ENCODE measurements at places on chromosomes 1 and 21.
A peak's percentile ranks its signal among the peaks of the same experiment; 100 is the strongest.

DNA sequence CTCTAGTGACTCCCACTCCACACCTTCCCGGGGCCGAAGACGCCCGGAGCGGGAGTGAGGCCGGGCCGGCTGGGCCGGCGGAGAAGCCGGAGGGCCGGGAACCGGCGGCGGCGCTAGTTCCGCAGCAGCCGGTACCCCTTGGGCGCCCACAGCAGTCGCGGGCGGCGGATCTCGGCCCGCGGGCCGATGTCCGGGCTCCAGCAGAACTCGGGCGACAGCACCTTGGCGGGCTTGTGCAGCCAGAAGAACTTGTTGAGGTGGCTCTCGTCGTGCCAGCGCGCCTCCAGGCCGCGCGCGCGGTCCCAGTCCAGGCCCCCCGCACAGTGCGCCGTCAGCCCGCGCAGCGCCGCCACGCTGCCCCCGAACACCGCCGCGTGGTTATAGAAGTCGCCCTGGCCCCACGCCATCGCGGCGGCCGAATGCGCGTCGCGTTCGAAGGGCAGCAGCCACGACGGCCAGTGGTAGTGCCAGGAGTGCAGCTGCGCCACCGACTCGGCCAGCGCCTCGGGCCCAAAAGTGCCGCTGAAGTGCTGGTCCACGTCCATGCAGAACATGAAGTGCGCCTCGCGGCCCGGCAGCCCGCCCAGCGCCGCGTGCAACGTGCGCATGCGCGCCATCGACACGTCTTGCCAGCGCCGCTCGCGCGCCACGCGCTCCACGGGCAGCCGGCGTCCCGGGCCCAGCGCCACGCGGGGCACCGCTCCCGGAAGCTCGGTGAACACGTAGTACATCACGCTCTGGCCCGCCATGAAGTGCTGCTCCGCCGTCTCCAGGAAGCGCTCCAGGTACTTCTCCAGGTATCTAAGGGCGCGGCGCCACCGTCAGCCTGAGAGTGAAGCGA lies 14.0 kb downstream of the A3GALT2 start:
- peak; percentile 31 for DNase-seq

DNA sequence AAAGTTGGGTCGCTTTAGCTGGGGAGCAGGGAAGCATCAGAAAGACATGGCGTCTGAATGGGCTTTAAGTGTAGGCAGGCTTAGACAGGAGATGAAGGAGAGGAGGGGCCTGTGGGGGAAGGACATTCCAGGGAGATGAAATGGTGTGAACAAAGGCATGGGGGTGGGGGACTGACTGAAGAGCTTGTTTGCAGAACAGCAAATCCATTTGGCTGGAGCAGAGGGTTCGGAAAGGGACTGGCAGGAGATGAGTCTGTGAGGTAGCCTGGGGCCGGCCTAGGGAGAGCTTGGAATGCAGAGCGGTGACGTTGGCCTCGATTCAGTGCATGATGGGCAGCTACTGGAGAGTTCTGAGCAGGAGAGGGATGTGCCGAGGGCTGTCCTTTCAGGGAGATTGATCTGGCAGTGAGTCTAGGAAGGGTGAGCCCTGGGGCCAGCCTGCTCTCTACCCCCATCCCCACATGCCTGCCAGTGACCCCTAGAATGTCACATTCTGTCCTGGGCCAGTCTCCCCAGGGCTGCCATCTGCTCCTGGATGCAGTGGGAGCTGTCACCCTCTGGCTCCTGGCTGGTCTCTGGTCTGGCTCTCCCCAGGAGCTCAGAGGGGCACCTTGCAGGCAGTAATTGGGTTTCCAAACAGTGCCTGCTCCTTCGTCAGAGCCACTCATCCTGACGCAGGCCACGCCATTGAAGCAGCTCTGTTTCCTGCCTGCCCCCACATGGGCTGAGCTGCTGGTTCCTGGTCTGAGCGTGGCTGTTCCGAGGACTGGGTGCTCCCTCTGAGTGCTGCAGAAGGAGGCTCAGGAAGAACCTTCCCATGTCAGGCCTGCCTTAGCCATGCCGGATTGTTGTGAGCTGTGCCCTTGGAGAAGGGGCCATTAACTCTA lies 22.3 kb upstream of the TMEM222 start:
- DNase-seq: peak; percentile 99

DNA sequence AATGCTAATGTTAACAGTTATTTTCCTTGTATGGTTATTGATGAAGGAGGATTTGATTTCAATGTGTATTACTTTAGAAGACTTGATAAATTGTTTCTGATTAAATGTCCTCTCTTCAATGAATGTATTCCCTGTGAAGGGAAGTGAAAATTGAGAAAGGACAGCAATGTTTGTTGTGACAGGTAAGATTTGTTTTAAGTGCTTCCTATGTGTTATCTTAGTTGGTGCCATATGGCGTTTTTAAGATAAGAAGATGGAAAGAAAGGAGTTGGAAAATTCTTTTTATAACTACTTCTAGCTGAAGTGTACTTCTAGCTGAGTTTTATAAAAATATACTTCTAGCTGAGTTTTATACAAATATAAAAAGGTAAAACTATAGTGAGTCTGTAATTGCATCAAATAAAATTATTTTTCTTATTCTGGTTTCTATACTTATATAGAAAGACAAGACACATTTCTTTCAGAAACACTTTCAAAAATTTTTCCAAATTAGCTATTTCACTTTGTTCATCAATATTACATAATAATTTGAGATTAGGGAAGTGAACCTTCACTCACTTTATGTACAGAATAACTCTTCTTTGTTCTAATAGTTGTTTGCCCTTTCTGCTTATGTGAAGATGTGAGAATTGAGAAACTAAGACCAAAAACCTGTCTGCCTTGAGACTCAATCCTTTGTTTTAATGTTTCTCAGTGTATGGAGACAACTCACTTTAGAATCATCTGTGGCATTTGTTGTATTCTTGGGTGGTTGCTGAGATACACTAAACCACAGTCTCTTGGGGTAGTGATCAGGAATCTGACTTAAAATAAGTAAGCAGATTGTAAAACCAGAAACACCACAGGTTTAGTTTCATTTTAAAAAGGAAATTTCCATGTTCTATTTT lies 382.9 kb upstream of the B3GALT2 start:
- DNase-seq: peak; percentile 60

DNA sequence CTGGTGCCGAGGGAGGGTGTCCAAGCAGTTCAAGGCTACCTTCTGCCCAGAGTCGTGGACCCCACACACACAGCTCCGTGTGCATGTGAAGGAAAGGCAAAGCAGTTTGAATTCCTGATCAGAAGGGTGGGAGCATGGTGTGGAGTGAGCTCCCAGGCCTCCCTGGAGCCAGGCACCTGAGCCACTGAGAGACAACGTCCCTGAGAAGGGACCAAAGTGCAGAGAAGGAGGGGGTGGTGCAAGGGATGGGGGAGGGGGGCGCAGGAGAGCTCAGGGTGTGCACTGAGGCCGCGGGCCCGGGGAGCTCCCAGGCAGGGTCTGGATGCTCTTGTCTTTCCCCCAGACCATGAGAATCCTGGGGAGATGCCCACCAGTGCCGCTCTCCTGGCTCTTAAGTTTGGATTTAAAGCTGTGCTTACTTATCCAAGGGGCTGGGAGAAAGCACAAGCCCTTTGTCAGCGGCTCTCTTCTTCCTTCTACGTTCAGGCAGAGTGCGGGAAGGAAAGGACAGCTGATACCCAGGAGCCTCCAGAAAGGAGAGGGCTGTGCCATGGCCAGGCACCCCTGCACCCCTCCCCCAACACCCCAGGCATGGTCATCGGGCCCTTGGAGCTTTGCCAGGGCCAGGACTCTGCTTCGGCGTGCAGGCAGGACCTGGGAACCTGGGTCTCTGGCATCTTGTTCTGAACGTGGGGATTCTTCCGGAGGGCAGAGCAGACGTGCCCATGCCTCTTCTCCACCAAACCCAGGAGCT lies 24.1 kb downstream of the ACTA1 start:
- DNase-seq: peak; percentile 5

GRCh38 chr1:21337454-21337927 lies 47.2 kb upstream of the ECE1 start:
- DNase-seq: no peak

GRCh38 chr1:223423641-223424233 lies 30.5 kb downstream of the CCDC185 start:
- DNase-seq: peak; percentile 74

DNA sequence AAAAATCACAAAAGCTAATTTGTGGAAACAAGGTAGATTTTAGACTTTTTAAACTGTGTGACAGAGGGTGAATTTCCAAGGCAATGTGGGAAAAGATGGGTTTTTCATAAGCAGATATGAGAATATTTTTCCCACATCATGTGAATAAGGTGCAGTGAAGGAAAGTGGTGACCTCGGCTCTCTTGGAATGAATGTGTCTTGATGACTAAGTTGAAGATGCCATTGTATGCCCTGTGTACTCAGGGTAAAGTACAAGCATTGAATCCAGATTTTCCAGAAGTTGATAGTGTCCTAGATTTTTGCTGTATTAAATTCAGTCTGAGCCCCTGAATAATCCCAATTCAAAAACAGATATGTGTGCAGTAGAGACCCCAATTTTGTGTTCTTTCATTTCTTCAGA lies 442.6 kb upstream of the ADGRL2 start:
- no peak for DNase-seq
